Caki2 (cell line): ENCODE measurements at places on chromosomes 2 and 18. TPM values are rescaled to one million over a fixed set of nuclear protein-coding genes. Genes with fewer than 3 reads are reported as not detected.

DNA sequence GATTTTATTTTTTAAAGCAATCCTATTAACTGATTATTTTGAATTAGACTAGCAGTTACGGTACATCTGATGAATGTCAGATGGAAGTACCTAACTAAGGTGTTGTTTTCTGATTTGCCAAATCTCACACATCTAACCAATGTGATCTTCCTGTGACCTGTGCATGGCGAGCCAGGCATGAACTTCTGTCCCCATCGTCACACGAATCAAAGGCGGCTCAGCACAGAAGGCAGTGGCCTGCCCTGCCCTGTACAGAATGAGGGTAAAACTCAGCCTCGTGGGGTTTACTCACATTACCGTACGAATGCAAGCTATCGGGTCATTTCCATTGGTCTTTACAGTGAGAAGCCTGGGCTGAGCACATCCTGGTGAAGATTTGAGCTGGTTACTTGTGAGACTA is 87.3 kb downstream of the WDSUB1 start:
- no peak for DNase-seq

DNA sequence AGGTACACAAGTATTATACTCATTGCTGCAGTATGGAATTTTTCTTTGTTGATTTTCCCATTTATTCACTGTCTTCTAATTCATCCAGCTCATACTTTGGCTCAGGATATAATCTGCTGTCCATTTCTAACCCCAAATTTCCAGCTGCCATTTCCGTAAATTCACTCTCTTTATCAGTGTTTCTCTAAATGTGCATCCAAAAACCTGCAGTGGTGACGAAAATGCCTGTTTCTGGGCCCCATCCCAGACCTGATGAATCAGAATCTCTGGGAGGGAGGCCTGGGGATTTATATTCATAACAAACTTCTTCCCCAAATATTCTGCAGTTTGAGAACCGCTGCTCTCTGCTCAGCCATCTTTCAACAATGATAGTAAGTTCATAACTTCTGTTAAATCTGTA is 86.6 kb downstream of the VWC2L start:
- DNase-seq = no peak

TFCP2L1 gene
- total RNA-seq = 0.03 TPM in 1 of 2 replicates, not detected in the other

DNA sequence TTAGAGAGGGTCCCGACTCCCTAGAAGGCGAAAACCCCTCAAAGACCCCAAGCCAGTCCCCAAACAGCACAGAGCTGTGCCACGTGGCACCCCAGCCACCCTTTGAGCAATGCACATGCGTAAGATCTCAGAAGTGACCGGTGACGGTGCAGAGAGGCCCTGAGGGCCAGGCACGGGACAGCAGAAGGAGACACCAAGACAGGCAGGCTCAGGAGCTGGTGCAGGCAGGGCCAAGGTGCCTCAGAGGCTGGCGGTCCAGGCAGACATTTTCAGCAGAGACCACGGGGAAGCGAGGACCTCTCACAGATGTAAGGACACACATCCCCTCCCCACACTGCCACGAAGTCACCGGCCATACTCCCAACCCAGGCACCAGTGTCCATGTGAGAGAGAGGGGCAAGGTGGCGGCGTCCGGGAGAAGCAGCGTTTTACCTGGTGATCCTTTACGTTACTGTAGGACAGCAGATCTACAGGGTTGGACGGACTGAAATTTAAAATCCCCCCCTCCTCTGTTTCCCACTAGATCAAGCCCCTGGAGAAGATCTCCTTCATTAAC is 2.0 kb upstream of the RAB17 start:
- DNase-seq = no peak

DNA sequence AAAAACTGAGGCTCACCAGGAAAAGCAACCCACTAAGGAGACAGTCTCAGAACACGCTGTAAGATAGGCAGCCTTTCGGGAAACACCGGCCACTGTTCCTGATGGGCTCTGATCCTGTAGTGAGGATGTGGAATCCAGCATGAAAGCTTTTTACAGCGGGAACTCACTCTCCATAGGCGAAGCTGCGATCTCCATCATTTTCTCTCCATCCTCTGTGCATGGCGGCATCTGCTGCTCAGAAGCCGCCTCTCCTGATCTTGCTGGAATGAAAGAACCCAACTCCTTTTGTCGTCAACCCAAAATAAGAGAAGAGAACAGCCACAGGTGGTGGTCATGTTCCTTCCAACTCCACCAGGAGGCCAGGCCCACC is 49.9 kb downstream of the TMEM18 start:
- no peak for DNase-seq

TBR1 gene
- total RNA-seq = not detected in 2 replicates

NT5DC4 gene
- total RNA-seq = not detected in 2 replicates

DNA sequence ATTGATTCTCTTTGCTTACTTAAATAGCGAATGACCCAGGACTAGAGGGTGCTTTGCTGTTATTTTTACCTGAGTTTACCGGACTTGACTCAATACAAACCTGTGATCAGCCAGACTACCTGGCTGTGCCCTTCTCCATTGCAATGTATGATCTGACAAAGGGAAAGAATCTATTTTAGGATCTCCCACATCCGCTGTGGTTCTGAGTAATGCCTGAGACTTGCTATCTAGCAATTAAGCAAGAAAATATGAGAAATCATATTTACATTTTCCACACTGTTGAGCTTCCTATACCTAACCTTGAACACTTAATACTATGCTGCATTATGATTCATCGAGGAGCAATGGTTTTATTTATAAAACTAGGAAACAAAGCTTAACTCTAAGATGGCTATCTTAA is 215.2 kb downstream of the RAD51AP2 start:
- no peak for DNase-seq

GRCh38 chr2:126882181-126882580 is 16.5 kb upstream of the TEX51 start:
- DNase-seq = no peak

COL5A2 gene
- 2.0 and 3.0 TPM in 2 replicates for total RNA-seq

DNA sequence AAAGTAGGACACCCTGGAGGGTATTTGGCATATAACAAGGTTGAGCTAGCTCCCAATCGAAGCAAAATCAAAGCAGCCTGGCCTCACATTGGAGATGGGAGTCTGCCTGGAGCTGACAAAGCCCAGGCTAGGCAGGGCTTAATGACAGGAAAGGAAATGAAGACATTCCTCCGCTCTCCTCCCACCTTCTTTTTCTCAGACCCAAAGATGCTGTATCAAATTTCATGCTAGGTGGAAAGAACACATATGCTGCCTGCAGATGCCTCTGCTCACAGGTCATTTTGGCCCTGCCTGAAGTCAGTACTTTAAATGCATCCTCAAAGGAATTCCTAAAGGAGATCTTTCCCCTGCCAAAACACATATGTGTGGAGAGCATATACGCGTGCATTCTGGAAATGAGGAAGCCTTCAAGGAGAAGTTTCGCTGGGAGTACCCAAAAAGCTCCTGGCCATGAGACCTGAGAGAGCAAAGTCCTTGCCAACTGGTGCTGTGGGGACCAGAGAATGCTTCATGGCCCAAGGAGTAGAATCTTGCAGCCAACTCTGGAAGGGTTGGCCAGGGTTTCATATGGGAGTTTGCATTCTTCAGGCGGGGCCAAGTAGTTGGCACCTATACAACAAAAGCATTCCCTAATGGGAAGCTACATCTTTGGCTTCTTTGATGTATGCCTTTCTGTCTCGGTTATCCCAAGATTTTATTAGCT is 88.0 kb downstream of the AQP4 start:
- DNase-seq = no peak

- DNase-seq = no peak
Observed at GRCh38 chr18:64720781-64721464, 572.0 kb upstream of the LINC00305 start.

STPG4 gene
- 0.37 and 3.2 TPM in 2 replicates for total RNA-seq

HRH4 gene
- total RNA-seq = not detected in 2 replicates

- no peak for DNase-seq
Observed at GRCh38 chr2:147614979-147615470, 229.8 kb upstream of the ACVR2A start.

DNA sequence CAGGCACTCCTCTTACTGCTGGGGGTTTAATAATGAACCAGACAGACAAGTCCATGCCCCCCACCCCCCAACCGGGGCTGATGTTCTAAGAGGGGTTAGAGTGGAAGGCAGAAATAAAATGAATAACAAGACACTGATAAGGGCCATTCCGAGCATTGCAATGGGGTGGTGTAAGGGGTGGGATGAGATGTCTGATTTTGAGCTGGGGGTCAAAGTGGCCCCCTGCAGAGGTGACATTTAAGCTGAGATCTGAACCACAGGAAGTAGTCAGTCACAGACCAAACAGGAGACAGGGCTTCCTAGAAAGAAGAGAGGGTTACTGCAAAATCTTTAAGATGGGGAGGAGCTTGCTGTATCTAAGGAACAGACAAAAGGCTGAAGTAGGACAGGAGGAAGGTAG is 180.6 kb upstream of the SH3BP4 start:
- no peak for DNase-seq

FKBP7 gene
- total RNA-seq = 60.6 and 61.8 TPM in 2 replicates

- no peak for DNase-seq
Observed at GRCh38 chr18:22074282-22075070, 94.9 kb upstream of the GATA6 start.

PDK1 gene
- 39.2 and 44.6 TPM in 2 replicates for total RNA-seq

DNA sequence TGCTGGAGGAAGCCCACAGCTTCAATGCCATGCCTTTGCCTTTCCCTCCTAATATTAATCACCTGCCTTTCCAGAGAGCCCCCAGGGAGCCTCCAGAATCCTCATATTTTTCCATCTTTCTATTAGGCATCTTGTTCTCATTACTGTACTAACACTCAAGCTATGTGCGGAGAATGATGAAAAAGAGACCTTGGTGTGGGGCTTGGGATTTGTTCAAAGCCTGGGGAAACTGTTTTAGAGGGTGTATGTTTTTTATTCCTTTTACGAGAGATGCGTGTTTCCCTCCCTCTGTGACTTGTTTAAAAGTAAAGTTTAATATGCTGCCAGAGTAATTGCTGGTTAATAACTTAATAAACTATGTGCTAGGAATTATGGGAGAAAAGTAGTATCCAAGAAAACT is 102.4 kb upstream of the ZFP36L2 start:
- no peak for DNase-seq

PARD6G gene
- 1.2 and 1.3 TPM in 2 replicates for total RNA-seq

NXPH2 gene
- 1.6 TPM in 1 of 2 replicates, not detected in the other for total RNA-seq

TPO gene
- total RNA-seq = not detected in 2 replicates

- peak; percentile 96 for DNase-seq
Observed at GRCh38 chr18:38940863-38941531, 1375.4 kb upstream of the CELF4 start.

CCNT2 gene
- 2.2 and 4.0 TPM in 2 replicates for total RNA-seq

DNA sequence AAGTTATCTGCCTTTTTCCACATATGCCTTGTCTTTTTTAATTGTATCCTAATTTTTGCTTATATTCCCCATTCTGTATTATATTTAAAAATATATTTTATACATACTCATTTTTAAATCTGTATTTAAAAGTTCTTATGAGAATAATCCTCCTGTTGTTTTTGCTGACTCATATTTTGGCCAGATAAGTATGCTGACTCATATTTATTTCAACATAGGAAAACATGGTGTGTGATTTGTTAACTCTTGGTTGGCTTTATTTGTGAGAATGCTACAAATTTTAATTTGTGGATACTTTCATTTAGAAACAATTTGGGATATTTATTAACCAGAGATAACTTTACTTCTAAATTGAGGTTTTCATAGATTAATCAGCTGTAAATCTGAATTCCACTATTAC is 587.7 kb downstream of the CPS1 start:
- DNase-seq = no peak

- DNase-seq = no peak
Observed at GRCh38 chr2:182852801-182853200, 13.6 kb downstream of the FRZB start.

GRCh38 chr2:235444101-235444597 is 49.7 kb upstream of the AGAP1 start:
- peak; percentile 62 for DNase-seq

GRCh38 chr2:49832555-49832954 is 678.2 kb upstream of the FSHR start:
- DNase-seq = no peak

SATB2 gene
- 1.6 and 5.4 TPM in 2 replicates for total RNA-seq

GRCh38 chr2:71802556-71802955 is 345.1 kb downstream of the CYP26B1 start:
- no peak for DNase-seq

DNA sequence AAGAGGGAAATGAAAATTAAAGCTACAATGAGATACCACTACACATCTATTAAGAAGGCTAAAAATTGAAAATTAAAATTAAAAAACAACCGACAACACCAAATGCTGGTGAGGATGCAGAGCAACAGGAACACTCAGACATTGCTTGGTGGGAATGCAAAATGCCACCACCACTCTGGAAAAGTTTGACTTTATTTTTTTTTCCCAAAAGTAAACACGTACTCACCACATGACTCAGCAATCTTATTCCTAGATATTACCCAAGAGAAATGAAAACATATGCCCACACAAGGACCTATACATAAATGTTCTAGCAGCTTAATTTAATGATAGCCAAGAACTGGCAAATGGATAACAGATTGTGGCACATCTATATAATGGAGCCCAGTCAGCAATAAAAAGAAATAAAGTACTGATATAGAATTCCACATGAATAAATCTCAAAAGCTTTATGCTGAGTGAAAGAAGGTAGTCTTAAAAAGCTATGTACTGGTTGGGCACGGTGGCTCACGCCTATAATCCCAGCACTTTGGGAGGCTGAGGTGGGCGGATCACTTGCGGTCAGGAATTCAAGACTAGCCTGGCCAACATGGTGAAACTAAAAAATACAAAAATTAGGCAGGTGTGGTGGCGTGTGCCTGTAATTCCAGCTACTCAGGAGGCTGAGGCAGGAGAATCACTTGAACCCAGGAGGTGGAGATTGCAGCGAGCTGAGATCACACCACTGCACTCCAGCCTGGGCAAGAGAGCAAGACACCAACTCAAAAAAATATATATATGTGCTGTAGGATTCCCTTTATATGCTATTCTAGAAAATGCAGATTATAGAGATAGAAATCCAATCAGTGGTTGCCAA is 4.2 kb upstream of the PROC start:
- DNase-seq = peak; percentile 65

- no peak for DNase-seq
Observed at GRCh38 chr2:200856806-200857205, 7.7 kb downstream of the CLK1 start.

- DNase-seq = no peak
Observed at GRCh38 chr18:12021596-12021995, 40.3 kb downstream of the IMPA2 start.

UGT1A3 gene
- 0.78 TPM in 1 of 2 replicates, not detected in the other for total RNA-seq

RALBP1 gene
- total RNA-seq = 31.6 and 47.6 TPM in 2 replicates

GRCh38 chr2:225366731-225367130 is 32.8 kb upstream of the NYAP2 start:
- no peak for DNase-seq

DNA sequence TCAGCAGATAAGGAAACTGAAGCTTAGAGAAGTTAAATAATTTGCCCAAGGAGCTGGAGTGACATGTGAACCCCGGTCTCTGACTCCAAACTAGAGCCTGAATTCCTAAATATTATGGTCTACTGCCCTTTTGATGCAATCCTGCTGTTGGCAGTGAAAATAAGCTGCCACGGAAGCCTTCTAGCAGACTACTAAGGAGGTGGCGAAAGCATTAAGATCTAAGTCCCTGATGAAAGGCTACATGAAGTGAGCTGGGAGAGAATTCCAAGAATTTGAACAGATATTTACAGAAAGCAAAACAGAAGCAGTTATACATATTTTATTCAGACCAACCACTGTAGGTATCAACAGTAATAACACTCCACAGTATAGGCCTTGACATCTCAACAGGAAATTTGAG is 28.1 kb downstream of the TRMT61B start:
- DNase-seq = no peak

- no peak for DNase-seq
Observed at GRCh38 chr18:48061781-48062570, 131.5 kb upstream of the SMAD2 start.
